ENCODE measurements at places on chromosomes 7 and 10.

DNA sequence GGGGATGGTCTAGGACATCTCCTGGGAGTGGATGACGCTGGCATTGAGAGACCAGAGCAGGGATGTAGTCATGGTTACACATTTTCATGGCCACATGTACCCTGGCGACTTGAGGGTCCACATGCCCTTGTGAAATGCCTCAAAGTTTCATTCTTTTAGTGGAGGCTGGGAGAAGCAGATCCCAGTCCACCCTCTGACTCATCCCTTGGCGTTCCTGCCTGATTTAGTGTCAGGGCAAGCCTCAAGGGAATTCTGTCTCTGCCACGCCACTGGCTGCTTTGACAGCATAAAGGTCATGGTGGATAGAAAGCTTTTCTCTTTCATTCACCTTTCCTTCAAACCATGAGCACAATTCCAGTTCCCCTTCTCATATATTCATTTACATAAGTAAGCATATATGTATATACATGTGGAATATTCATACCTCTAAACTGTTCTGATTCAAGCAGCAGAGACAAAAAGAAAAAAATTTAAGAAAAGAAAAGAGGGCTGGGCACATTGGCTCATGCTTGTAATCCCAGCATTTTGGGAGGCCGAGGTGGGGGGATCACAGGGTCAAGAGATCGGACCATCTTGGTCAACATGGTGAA, 21.8 kb upstream of the KIF5B start:
- no peak for DNase-seq

- no peak for DNase-seq
Observed at GRCh38 chr7:76063525-76063924, 15.6 kb downstream of the MDH2 start.

DNA sequence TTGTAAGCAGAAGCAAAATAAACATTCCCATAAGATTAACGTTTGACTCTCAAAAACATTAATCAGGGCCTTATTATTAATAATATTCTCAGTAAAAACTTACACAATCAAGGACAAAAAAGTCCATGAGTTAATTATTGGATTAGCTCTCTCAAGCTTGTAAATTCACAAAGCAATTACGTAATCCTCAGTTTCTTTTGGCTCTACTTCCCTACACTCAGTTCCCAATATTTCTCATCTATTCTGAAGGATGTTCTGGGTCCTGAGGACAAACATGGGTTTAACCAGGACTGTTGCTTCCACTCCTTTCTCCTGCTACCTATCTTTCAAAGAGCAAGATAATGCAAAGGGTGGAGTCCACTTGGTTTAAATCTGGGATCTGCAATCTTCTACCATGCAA, 15.1 kb downstream of the FBXL13 start:
- DNase-seq: no peak

DNA sequence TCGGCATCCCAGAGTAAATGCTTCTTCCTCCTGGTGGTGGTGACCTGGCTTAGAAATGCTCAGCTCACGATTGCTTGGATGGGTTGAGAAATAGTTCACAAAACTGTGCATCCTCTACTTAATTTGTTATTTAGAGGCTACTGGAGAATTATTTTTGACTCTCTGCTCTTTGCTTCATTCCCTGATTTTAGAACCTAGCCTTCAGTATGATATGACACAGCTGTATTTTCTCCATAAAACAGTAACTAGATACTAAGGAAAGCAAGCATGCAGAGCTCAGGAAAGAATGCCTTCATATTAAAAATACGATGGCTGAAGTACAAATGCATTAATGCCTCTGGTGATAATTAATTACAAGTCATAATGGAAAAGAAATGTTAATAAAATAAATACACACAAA, 602.0 kb upstream of the COBL start:
- DNase-seq: no peak

- DNase-seq: no peak
Observed at GRCh38 chr7:41030673-41031072, 672.2 kb downstream of the INHBA start.

- DNase-seq: no peak
Observed at GRCh38 chr7:1248143-1248915, 15.7 kb downstream of the UNCX start.

GRCh38 chr10:44356139-44357022, 28.5 kb downstream of the CXCL12 start:
- DNase-seq: no peak

GRCh38 chr7:112422842-112423496, 27.3 kb upstream of the IFRD1 start:
- no peak for DNase-seq

DNA sequence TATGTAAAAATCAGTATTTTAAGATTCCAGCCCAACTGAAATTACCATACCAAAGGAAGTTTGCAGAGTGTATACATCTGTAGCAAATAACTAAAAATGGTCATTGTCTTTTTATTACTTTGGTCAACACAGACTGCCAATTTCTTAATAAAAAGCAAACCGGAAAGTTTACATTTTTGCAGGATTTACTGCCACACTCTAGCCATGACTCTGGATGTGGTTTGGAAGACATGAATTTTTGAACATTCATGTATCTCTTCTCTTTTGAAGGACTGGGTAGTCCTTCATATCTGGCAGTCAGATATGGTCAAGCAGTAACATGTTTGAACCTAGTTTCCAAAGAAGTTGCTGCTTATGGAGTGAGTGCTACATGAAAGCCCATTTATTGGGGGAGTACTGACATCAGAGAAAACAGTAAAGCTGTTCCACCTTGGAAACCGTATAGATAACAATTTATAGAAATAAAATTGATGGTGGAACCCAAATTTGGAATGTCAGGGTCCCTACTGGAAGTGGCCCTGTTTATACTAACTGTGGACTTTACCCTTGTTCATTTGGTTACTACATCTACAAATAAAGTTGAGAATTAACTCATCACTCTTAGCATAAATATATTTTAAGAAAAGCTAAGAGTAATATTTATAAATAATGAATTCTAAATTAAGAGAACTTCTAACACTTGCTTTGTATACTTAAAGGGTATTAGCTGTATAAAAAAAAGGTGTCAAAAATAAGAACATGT, 84.6 kb downstream of the ZMYND11 start:
- no peak for DNase-seq

GRCh38 chr10:101229266-101230182, at the start of gene LBX1:
TSS of gene LBX1 (minus strand) at chr10:101229463. CDS start at chr10:101228815, 648 bp downstream.
- no peak for DNase-seq

DNA sequence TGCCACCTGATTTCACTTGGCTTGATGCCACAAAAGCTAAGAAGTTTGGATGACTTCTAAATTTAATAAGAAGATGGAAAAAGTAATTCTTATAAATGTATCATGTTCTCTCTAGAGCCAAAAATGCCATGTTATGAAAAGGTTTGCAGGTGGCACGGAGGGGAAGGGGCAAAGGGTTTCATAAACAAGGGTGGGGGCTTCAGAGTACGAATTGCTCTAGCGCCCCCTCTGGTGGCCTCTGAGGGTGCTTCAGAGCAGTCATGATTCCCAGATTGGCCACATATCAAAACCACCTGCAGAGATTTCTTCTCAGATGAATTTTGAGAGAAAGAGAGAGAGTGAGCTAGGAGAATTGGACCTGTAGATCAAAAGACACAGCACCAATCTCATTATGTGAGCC, 208.6 kb upstream of the YAE1 start:
- DNase-seq: no peak

- no peak for DNase-seq
Observed at GRCh38 chr10:114571316-114571999, 86.6 kb downstream of the ABLIM1 start.

DNA sequence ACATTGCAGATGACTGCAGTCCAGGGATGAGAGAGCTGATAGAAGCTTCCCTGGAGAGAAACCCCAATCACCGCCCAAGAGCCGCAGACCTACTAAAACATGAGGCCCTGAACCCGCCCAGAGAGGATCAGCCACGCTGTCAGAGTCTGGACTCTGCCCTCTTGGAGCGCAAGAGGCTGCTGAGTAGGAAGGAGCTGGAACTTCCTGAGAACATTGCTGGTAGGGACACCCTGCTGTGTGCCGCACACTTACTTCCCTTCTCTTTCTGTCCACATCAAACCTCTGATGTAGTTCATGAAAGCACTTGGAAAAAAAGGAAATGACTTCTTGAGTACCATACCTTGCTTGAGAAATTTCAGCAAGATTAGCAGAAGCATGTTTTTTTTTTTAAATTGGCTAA, 25.3 kb downstream of the MAP3K8 start:
- no peak for DNase-seq

GRCh38 chr10:86779220-86780017, 23.0 kb downstream of the BMPR1A start:
- no peak for DNase-seq

- DNase-seq: no peak
Observed at GRCh38 chr10:110168601-110169481, 38.6 kb upstream of the MXI1 start.

DNA sequence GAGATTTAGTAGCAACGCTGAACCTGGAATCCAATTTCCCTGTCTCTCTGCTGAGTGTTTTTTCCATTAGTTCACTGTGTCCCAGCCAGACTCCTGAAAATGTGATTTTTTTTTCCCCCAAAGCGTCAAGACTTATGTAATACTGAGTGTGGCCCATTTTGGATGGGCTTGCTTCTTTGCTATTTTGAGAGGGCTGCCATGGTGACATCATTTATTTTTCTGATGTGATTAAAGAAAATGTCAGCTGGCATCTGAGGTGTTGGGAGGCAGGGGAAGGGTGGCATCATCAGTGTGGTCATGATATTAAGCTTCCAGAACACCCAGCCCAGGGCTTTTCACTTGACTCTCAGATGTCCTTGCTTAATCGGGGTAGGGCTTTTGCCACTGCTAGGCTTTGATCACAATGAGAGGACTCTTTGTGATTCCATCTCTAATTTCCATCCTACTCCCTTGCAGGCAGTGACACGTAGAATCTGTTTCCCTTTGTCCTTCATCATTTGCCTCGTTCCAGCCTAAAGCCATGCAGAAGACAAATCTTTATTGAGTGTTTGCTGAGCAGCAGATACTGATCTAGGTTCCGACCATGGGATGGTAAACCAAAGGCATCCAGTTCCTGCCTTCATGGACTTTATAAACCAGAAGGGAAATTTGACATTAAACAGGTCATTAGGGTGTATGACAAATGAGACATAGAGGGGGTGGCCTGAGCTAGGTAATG, 7.4 kb downstream of the ZNF365 start:
- DNase-seq: no peak

GRCh38 chr7:18624459-18624858, 128.9 kb downstream of the HDAC9 start:
- no peak for DNase-seq

DNA sequence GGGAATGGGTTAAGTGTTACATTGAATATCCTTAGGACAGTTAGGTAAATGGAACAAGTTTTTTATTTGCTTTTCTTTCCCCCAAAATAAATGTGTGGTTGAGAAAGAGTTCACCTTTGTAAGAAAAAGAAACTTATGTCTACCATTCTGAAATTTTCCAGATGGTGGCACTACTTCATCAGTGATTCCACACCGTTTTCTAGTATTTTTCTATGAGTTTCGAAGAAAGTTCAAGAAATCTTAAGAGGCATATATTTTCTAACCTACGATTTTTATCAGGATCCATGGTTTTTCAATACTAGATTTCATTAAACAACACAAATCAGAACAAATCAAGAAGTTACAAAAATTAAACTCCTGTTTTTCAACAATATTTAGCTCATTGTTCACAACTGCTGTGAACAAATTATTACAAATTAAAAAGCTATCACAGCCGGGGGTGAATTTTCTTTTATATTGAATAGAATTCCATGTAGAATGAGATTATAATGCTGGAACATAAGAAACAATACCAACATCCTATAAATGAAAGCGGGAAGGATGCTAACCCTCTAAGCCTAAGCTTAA, 163.1 kb upstream of the NPVF start:
- DNase-seq: no peak

DNA sequence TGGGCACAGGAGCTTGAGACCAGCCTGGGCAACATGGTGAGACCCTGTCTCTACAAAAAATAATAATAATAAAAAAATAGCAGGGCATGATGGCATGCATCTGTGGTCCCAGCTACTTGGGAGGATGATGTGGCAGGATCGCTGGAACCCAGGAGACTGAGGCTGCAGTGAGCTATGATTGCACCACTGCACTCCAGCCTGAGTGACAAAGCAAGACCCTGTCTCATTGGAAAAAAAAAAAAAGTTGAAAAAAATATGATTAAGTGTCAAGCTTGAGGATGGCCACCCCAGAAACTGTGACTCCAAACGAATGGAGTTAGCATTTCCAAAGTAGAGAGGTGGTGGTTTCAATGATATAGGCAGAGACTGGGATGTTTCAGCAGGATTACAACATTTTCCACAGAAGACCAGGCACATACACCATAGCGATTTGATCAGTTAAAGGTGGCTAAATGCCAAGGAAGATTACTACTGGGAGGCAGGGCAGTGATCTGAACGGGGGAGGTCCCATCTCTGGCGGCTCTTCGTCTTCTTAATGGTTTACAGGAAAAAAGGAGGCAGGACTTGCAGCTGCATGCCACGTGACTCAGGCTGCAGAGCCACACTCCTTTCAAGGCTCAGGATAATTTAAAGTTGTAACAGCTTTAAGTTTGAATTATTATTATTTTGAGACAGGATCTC, 250.6 kb upstream of the GALNT17 start:
- DNase-seq: no peak

DNA sequence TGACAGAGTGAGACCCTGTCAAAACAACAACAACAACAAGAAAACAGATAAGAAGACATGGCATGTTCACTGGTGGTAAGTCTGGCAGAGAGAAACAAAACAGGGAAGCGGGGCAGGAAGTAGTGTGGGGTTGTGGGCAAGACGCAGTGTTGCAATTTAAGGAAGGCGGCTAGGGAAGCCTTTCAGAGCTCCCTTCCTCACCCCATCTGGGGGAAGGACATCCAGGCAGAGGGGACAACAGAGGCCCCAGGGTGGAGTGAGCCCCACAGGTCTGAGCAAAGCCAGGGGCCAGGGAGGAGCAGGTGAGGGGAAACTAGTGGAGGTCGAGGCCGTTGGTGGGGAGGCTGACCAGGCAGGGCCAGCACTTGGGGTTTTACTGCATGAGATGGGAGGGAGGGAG, 16.8 kb downstream of the LAT2 start:
- DNase-seq: no peak

GRCh38 chr7:157916946-157917640, 580.3 kb downstream of the DNAJB6 start:
- DNase-seq: no peak

- DNase-seq: no peak
Observed at GRCh38 chr10:48501226-48501625, 103.6 kb downstream of the ARHGAP22 start.

- no peak for DNase-seq
Observed at GRCh38 chr7:148882841-148883265, 1.2 kb downstream of the EZH2 start.

- no peak for DNase-seq
Observed at GRCh38 chr7:98348726-98349474, 52.0 kb downstream of the BAIAP2L1 start.

DNA sequence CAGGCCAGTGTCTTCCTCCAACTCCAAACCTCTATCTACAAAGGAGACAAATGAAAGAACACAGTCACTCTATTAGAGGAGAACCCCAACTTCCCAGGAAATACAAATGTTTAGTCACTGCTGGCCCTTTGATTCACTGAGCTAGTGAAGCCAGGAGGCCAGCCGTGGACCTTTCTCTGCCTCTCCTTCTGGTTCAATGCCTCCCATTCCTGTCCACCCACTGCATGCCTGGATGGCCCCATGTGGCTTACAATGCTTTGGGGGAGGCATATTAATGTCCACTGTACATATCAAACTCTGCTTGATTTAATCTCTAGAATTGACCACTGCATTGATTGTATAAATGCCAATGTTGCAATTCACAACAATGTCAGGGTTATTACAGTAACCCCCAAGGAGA, 687.3 kb downstream of the KCNMA1 start:
- no peak for DNase-seq
